NCI-H2171 (cell line): ENCODE measurements at places on chromosomes 4 and X.
A peak's percentile ranks its signal among the peaks of the same experiment; 100 is the strongest.

DNA sequence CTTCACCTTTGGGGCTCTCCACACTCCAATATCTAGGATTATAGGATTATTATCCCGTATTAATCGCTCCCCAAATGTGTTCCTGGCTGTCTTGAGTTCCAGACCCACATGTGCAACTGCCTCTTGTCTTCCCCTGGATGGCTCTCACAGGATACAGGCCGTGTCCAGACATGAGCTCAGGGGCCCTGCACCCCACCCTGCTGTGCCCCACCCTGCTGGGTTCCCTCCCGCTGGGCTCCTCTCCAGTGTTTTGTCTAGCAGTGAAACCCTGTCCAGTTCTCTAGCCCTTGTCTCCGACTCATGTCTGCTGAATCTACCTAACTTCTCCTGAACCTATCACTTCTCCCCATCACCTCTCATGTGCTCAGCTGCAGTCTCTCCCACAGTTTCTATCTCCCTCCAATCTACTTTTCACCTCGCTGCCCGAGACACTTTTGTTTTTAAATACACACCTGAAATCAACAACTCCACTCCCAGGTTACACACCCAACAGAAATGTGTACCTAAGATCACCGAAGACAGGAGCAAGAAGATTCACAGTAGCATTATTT is 2.0 kb downstream of the RNF212 start:
- DNase-seq: no peak

- no peak for DNase-seq
These were observed 82.0 kb upstream of the CLDN34 start for GRCh38 chrX:9885150-9885549.

DNA sequence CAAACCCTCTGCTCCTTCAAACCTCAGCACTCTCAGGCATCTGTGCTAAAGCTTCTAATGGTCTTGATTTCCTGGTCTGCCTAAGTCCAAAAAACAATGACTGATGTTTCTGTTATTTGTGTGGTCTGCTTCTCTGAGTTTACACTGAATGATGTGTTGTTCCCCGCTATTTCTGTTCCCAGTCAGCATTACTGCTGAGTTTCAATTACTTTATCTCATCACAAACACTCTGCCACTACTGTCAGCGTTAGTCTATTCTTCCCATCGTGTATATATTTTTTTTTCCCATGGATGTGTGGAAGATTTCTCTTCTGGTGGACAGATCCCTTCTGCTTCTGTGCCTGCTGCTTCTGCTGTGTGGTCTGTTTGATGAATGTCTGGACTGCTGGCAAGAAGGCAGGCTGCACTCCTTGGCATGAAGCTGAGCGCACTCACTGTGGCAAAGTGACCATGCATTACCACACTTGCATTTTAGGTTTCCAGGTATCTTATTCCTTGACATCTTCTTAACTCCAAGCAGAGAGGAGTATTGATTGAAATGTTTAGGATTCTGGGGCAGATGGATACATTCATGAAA is 106.9 kb upstream of the PAQR3 start:
- no peak for DNase-seq

GRCh38 chr4:4631150-4631549 is 89.3 kb upstream of the STX18 start:
- no peak for DNase-seq

- DNase-seq: no peak
These were observed 105.4 kb downstream of the DDIT4L start for GRCh38 chr4:100084892-100085291.

DNA sequence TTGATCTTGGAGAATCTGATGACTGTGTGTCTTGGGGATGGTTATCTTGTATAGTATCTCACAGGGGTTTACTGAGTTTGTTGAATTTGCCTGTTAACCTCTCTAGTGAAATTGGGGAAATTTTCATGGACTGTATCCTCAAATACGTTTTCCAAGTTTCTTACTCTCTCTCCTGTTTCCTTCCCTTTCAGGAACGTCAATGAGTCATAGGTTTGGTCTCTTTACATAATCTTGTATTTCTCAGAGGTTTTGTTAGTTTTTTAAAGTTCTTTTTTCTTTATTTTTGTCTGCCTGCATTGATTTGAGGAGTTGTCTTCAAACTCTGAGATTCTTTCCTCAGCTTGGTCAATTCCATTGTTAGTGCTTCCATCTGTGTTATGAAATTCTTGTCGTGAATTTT is 227.7 kb upstream of the GPRIN3 start:
- DNase-seq: no peak

DNA sequence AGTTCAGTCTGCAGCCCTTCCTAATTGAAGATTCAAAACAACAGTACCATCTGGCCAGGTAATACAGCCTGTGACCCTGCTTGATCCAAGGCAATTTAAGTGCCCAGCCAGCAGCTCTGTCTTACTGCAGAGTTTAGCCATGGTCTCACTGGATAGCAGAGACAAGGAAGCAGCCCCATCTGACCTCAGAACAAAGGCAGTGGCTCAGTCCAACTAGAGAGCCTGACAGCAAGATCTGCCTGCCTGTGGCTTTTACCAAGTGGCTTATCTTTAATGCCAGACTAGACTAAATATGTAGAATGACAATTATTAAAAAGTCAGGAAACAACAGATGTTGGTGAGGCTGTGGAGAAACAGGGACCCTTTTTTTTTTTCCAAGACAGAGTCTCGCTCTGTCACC is 293.4 kb downstream of the DTHD1 start:
- DNase-seq: no peak

- DNase-seq: no peak
These were observed 360.7 kb downstream of the BMPR1B start for GRCh38 chr4:95118497-95118896.

DNA sequence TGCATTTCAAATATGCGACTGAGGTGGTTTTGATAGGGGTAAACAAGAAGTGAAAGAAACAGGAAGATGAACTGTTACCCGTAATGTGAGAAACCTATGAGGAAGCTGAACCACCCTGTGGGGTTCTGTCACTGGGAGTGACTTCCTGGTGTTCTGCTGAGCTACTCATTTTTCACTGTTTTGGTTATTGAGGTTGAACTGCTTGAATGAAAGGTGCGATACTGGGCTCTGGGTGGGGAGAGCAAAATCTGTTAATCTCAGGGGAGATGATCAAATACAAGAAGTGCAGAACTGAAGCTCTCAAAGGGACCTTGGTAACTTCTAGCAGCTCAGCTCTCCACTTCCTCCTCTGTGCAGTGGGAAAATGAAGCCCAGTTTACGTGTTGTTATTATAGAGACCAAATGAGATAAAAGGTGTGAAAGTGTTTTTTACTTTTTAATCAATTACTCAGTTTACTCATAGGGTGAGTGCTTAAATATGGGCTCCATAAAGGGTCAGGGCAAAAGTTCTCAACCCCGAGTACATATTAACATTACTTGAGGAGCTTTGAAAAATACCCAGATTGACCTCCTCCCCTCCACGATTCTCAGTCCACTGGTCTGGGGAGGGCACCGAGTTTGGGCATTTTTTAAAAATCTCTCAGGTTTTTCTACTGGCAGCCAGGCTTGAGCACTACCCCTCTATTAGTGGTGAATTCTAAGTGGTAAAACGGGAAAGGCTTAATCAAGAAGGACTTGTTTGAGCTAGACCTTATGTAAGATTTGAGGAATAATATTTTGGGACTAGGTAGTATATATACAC is 66.7 kb downstream of the COQ2 start:
- DNase-seq: no peak

- no peak for DNase-seq
These were observed 401.0 kb downstream of the FSTL5 start for GRCh38 chr4:161762796-161763195.

- DNase-seq: no peak
These were observed 414.8 kb downstream of the OPHN1 start for GRCh38 chrX:68018248-68019203.

DNA sequence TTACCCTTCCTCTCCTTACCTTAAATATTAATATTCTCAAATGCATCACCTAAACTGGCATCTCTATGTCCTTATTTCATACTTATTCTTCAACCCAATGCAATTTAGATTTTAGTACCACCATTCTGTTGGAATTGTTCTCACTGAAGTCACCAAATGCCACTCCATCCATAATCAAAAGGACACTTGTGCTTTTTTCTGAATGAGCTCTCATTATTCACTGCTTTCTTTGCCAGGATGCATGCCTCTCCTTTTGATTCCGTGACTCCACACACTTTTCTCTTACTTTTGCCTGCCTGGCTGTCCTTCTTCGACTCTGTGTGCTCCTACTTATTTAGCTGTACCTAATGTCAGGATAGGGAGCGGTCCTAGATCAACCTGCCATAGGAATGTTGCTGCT is 633.1 kb upstream of the BOD1L1 start:
- DNase-seq: no peak

- no peak for DNase-seq
These were observed 30.5 kb downstream of the PLAC8 start for GRCh38 chr4:83083925-83084475.

DNA sequence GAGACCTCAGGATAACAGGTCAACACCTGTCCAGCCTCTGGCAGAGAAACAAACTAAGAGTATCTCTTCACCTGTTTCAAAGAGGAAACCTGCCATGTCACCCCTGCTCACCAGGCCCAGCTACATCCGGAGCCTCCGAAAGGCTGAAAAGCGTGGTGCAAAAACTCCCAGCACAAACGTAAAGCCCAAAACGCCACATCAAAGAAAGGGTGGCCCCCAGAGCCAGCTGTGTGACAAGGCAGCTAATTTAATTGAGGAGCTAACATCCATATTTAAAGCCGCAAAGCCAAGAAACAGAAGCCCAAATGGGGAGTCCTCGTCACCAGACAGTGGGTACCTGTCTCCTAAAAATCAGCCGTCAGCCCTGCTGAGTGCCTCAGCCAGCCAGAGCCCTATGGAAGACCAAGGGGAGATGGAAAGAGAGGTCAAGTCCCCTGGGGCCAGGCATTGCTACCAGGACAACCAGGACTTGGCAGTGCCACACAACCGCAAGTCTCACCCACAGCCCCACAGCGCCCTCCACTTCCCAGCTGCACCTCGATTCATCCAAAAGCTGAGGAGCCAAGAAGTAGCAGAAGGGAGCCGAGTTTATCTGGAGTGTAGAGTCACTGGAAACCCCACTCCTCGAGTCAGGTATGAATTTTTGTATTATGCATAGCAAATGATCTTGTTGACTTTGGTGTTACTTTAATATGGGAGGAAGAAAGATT is 15.1 kb downstream of the PALLD start:
- DNase-seq: no peak

GRCh38 chrX:36898301-36898700 is 109.9 kb upstream of the FAM47C start:
- DNase-seq: peak; percentile 0
